ENCODE measurements at places on chromosomes 12 and 14.

DNA sequence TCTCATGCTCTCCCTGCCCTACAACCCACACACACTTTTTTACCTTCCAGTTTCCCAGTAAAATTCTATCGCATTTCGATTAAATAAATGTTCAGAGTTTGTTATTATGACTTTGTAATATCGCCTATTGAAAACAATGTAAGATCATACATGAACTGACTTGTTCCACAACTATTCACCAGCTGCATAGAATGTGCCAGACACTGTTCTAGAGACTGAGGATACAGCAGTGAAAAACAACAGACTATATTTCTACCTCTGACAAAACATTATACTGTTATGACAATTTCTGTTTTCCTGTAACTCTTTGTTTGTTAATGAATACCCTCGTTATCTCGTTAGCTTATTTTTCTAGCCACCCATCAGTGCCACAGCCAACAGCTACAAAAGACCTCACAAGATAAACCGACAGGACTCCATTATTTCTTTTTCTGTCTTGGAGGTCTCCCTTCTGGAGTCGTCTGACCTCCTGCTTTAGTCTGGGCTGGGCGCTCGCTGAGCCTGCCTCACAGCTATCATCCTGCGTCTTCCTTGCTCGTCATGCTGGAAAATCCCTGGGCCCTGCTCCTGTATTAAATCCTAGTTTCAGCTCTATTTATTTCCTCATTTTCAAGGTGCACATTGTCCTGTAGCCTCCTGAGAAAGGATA is 498.9 kb downstream of the DIO2 start:
- DNase-seq, result no peak

GRCh38 chr12:50251619-50252252 is 31.6 kb downstream of the LIMA1 start:
- no peak for DNase-seq

- no peak for DNase-seq
Observed at GRCh38 chr12:115943310-115943629, 334.2 kb downstream of the MED13L start.

GRCh38 chr14:55739967-55740648 is 160.1 kb downstream of the KTN1 start:
- DNase-seq, result no peak

GRCh38 chr14:36975834-36976233 is 196.6 kb downstream of the SLC25A21 start:
- DNase-seq, result no peak

- no peak for DNase-seq
Observed at GRCh38 chr14:104881369-104881979, 16.4 kb downstream of the CEP170B start.

GRCh38 chr14:75234173-75235115 is 44.2 kb upstream of the FOS start:
- DNase-seq, result no peak

GRCh38 chr12:63808631-63809030 is 28.9 kb downstream of the RXYLT1 start:
- no peak for DNase-seq

DNA sequence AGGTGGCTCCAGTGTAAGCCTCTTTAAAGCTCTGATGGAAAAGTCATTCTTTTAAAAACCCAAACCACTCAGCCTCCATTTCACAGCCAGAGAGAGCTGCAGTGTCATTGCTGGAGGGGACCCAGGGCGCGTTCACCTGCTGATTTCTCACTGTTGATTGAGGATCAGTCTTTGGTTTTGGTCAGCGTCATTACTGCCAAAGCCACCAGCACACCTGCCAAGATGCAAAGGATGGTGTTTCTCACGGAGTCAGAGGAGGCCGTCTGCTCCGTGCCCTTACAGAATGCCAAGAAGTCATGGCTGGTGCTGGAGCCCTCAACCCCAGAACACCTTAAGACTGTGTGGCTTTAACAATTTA is 32.8 kb upstream of the BATF start:
- no peak for DNase-seq

DNA sequence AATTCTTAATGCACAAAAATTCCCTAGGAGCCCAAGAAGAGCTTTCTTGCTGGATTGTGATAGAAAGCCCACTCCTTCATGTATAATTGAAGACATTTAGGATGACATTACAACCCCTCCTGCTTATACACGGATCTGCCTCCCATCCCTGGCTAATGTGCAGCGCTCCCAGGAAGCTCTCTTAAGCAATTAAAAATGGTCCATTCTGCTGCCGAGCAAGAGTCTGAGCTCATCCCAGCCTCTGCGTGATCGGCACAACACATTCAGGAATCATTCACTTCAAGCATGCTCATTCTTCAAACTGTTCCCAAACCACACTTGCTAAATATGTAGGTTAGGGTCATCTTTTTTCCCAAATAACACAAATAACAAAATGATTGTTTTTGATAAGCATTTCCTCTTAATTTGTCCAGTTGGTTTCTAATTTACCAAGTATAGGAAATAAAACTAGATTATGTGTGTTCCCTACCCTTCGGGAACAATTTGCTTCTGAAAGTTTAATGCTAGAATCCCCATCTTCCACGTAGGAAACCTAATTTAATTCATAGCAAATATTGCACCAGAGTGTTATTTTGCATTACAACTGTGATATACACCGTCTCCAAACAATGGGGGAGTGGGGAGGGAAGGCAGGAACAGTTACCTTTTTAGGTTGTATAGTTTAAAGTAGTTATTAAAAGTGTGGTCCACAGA is 17.3 kb upstream of the TMEM233 start:
- DNase-seq, result no peak

- DNase-seq, result no peak
Observed at GRCh38 chr14:94584591-94585280, 3.5 kb downstream of the SERPINA5 start.

DNA sequence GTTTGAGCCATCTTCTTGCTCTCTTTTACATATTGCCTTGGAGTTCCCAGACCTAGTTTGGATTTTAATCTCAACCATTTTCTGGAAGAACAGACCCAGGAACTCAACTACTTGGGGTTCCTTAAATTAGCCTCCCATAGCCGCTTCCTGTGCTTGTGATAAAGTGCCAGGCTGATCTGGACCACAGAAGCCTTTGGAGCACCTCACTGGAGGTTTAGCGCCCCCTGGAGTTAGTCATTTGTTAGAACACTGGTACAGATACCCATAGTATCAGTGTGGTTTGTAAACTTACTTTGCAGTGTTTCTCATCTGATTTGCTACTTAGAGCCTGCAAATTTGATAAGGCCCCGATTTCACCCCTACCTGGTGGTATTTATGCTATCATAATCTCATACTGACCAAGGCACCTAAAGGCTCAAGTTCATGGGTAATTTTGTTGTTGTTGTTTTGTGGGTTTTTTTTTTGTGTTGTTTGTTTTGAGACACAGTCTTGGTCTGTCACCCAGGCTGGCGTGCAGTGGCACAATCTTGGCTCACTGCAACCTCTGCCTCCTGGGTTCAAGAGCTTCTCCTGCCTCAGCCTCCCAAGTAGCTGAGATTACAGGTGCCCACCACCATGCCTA is 3.7 kb downstream of the UNC119B start:
- peak; percentile 48 for DNase-seq

DNA sequence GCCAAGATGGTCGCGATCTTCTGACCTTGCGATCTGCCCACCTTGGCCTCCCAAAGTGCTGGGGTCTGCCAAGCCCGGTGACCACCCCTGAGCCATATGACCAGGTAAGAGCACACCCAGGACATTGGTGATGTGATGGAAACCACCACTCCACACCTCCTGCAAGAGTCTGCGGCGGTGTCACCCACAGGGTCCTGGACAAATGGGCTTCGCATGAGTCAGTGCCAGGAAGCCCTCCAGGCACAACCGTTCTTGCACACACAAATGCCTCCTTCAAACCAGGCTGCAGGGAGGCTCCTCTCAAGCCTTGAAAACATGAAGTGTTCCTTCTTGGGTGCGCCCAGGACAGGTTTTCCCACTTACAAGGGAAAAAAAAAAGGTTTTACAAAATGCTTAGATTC is 16.6 kb downstream of the PITPNM2 start:
- no peak for DNase-seq

DNA sequence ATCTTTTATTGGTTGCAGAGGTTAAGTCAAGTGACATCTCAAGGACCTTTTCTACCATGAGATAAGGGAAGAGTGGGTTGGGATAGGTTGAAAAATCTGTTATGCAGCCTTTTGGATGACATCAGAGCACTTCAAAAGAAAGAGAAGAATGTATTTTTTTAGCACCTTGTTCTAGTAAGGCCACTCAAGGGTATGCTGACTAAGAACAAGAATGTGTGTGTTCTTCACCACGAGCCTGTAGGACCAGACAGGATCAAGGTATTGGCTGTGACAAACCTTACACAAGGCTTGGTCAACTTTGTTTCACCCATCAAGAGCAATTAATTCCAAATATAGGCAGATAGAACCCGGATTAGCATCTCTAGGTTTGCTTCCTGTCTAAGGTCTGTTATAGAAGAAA is 142.5 kb downstream of the SAMD4A start:
- DNase-seq, result no peak

DNA sequence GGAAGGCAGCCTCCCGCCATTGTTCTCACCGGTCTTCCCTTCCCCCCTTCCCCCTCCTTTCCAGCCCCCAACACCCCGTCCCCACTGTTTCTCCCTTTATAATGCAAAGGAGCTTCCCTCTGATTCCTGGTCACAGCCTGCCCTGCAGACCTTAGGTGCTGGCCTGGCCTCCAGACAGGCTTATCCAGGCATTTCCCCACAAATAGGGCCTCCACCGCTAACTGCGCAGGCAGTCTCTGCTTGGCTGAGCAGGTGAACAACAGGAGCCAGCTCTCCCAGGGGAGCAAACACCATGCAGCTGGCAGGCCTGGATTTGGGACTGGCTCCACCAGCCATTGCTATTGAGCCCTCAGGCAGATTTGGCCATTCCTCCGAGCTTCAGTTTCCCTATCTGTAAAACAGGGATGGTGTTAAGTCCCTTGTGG is 46.0 kb downstream of the SMIM41 start:
- no peak for DNase-seq

GRCh38 chr12:127125607-127126259 is 1141.2 kb upstream of the TMEM132C start:
- no peak for DNase-seq

DNA sequence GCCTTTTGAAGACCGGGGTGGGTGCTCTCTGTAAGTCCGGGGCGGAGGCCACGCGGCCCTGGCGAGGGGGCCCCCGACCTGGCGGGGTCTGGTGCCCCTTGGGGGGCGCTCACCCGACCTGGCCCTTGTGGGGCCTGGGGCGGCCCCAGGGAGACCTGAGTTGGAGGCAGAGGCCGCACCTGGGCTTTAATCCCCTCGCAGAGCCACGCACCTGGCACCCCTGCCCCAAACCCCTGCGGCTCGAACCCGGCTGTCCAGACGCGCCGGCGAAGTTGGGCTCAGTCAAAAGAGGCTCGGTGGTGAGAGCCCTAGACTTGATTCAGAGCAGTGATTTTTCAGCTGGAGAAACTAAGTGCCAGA is 267 bp downstream of the CFAP251 start:
- DNase-seq, result no peak

GRCh38 chr14:100677554-100678468 is 48.9 kb upstream of the DLK1 start:
- no peak for DNase-seq

GRCh38 chr12:78181544-78182162 is 351.0 kb downstream of the NAV3 start:
- no peak for DNase-seq

DNA sequence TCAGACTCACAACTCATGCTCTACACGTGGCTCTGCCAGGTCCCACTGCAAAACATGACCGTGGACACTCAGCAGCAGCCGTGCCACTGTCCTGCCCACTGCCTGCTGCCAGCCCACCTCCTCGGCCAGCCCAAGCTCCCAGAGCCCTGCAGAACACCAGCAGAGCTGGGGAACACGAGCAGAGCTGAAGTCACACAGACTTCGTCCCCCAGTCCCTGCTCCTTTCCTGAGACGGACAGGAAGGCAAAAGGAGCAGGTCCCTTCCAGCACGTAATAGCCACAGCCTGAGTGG is 152.1 kb downstream of the DPF3 start:
- no peak for DNase-seq

DNA sequence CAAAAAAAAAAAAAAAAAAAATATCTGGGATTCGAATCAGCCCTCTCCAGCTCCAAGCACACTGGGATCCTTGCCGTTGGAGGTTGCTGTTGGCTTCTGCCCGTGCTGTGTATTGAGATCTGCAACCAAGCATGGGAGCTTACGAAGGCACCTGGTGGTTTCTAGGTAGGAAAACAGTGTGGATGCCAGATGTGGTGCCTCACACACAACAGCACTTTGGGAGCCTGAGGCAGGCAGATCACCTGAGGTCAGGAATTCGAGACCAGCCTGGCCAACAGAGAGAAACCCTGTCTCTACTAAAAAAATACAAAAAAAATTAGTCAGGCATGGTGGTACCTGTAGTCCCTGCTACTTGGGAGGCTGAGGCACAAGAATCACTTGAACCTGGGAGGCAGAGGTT is 47.4 kb downstream of the ATF7 start:
- DNase-seq, result no peak

DNA sequence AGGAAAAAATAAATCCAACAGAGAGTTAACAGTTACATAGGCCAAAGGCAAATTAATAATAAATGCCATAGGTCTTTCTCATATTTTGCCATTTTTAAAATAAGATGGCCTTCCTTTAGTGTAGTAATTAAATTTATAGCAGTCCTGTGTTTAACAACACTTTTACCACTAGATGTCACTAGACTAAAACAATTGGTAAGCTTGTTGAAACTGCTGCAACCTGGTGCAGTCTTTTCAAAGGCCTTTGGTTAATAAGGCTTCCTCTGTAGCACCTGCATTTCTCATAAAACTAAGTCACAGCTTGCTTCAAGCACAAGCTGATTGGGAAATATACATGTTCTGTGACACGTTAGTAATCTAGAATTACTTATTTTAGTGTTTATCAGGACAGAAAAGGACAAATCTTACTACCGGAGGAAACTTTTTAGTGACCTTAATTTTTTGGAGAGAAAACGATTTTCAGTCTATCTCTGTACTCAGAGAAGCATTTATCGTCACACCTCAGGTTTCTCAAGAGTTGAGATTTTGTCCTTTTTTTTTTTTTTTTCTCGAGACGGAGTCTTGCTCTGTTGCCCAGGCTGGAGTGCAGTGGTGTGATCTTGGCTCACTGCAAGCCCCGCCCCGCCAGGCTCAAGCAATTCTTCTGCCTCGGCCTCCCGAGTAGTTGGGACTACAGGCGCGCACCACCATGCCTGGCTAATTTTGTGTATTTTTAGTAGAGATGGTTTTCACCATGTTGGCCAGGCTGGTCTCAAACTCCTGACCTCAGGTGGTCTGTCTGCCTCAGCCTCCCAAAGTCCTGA is 20.0 kb downstream of the BORCS5 start:
- no peak for DNase-seq

GRCh38 chr12:65799331-65799730 is 25.0 kb upstream of the HMGA2 start:
- DNase-seq, result no peak

DNA sequence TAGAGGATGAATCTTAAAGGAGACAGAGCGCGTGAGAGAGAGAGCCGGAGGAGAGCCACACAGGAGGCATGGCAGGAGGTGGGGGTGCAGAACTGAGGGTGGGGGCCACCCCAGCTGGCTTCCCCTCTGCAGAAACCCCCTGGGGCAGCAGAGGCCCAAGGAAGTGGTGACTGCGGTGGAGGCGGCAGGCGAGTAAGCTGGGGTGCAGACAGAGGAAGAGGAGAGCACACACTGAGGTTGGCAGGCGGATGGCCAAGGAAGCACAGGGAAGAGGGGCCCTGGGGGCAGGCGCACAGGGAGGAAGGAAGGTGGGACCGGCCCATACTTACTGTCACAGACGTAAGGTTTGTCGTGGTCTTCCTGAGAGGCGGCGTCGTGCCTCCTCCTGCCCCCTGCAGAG is 179.8 kb downstream of the DPF3 start:
- no peak for DNase-seq

GRCh38 chr12:12467688-12468261 is 94.9 kb downstream of the DUSP16 start:
- peak; percentile 29 for DNase-seq

GRCh38 chr12:132687211-132688164 is at the start of the genes POLE and PXMP2:
Gene POLE (minus strand): TSS chr12:132687342. CDS start chr12:132687315, 27 bp downstream.
Gene PXMP2 (plus strand): TSS chr12:132687587. CDS start chr12:132687671, 84 bp downstream.
- DNase-seq, result peak; percentile 93

Data from activated T-helper 1 cell treated with Interleukin-2 at 50 U/mL for 16 hours (primary cell).